A549 treated with AZD2906 at 1 μM for 4 hours (cell line): ENCODE measurements at places on chromosomes 2 and 18. TPM values are rescaled to one million over a fixed set of nuclear protein-coding genes. Genes with fewer than 3 reads are reported as not detected.

Gene LDLRAD4
- total RNA-seq, result 1.1 to 3.3 TPM (median 2.4 TPM) in 5 replicates

Gene FAM98A
- 55.0 to 139 TPM (median 67.9 TPM) in 5 replicates for total RNA-seq

Gene FBXO48
- 0.40 to 0.61 TPM (median 0.56 TPM) in 5 replicates for total RNA-seq

Gene ITGA4
- total RNA-seq, result 1.4 to 2.3 TPM (median 2.0 TPM) in 5 replicates

Gene FTCDNL1
- total RNA-seq, result 1.9 to 3.0 TPM (median 2.6 TPM) in 5 replicates

Gene NEU2
- total RNA-seq, result not detected in 5 replicates

Gene ELOA2
- not detected in 5 replicates for total RNA-seq

Gene C2orf72
- total RNA-seq, result 4.9 to 7.5 TPM (median 6.9 TPM) in 5 replicates

Gene GPR45
- 0.06 TPM in 1 of 5 replicates, not detected in the others for total RNA-seq

Gene PER2
- 5.3 to 7.9 TPM (median 6.5 TPM) in 5 replicates for total RNA-seq

Gene TDRD15
- total RNA-seq, result not detected in 5 replicates

Gene CSRNP3
- total RNA-seq, result not detected in 5 replicates

Gene CENPA
- 46.5 to 51.7 TPM (median 50.2 TPM) in 5 replicates for total RNA-seq

Gene NIF3L1
- total RNA-seq, result 34.2 to 41.8 TPM (median 34.7 TPM) in 5 replicates

Gene SCN7A
- total RNA-seq, result not detected in 5 replicates

Gene FOXI3
- total RNA-seq, result 0.05 to 0.06 TPM (median 0.05 TPM) in 4 of 5 replicates, not detected in the other

Gene SATB2
- total RNA-seq, result 2.7 to 3.2 TPM (median 3.0 TPM) in 5 replicates

Gene HJURP
- total RNA-seq, result 48.3 to 54.8 TPM (median 50.4 TPM) in 5 replicates

Gene SEPTIN10
- 32.1 to 55.5 TPM (median 40.6 TPM) in 5 replicates for total RNA-seq

Gene TEX51
- not detected in 5 replicates for total RNA-seq

Gene INPP5D
- 0.49 to 0.74 TPM (median 0.53 TPM) in 5 replicates for total RNA-seq

Gene ABCG5
- total RNA-seq, result not detected in 5 replicates

Gene SCYGR4
- total RNA-seq, result not detected in 5 replicates

Gene MBD2
- 53.2 to 74.5 TPM (median 55.2 TPM) in 5 replicates for total RNA-seq

Gene RUFY4
- 0.08 TPM in 1 of 5 replicates, not detected in the others for total RNA-seq

Gene TNFAIP6
- total RNA-seq, result 0.51 to 0.89 TPM (median 0.87 TPM) in 5 replicates

Gene CHAC2
- 12.7 to 14.4 TPM (median 13.0 TPM) in 5 replicates for total RNA-seq

Gene STARD6
- total RNA-seq, result not detected in 5 replicates

Gene INHA
- 0.21 to 0.59 TPM (median 0.52 TPM) in 5 replicates for total RNA-seq

Gene OR6B2
- total RNA-seq, result not detected in 5 replicates

Gene FAM237A
- total RNA-seq, result not detected in 5 replicates

Gene SCYGR3
- total RNA-seq, result not detected in 5 replicates

Gene FAP
- total RNA-seq, result 0.08 to 0.11 TPM (median 0.09 TPM) in 3 of 5 replicates, not detected in the others

Gene PRSS56
- total RNA-seq, result 0.06 to 0.17 TPM (median 0.09 TPM) in 5 replicates

Gene METTL21A
- total RNA-seq, result 20.6 to 24.6 TPM (median 22.7 TPM) in 5 replicates

Gene POLR1A
- total RNA-seq, result 19.1 to 23.2 TPM (median 21.1 TPM) in 5 replicates
